Fibroblast of skin of back (primary cell): ENCODE measurements at places on chromosomes 16 and 17.

DNA sequence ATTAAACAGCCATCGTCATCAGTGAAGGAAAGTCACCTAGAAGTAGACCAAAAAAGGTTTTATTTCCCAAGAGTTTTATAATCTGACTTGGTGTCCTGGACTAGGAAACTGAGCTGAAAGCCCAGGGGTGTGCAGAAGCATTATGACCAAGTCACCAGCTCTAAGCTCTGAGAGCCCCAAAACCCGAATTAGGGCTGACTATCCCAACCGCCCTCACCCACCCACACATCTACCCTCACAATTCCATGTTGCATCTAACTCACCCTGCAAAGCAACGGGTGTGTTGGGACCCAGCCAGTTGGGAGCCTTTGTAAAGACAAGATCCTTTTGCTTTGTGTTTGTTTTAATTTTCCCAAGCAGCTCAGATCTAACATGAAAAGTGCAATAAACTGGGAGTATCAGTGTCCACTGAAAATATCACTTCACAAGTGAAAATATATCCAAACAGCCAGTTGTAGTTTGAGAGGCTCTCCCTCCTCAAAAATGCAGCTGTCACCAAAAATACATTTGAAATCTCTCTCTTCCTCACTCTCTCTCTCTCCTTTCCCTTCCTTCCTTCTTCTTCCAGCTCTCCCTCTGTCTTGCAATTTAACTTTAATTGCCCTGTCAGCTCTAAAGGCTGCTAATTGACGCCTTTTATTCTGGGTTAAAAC, 16.2 kb upstream of the NOG start:
- DNase-seq, result no peak

GRCh38 chr16:28838558-28838918, 7.6 kb downstream of the TUFM start:
- no peak for DNase-seq

- peak; percentile 59 for DNase-seq
Measured at GRCh38 chr16:12819126-12820117, 15.7 kb upstream of the CPPED1 start.

GRCh38 chr17:2071455-2072281, 16.8 kb downstream of the HIC1 start:
- DNase-seq, result peak; percentile 68

GRCh38 chr17:27276653-27277156, 17.2 kb upstream of the WSB1 start:
- no peak for DNase-seq

DNA sequence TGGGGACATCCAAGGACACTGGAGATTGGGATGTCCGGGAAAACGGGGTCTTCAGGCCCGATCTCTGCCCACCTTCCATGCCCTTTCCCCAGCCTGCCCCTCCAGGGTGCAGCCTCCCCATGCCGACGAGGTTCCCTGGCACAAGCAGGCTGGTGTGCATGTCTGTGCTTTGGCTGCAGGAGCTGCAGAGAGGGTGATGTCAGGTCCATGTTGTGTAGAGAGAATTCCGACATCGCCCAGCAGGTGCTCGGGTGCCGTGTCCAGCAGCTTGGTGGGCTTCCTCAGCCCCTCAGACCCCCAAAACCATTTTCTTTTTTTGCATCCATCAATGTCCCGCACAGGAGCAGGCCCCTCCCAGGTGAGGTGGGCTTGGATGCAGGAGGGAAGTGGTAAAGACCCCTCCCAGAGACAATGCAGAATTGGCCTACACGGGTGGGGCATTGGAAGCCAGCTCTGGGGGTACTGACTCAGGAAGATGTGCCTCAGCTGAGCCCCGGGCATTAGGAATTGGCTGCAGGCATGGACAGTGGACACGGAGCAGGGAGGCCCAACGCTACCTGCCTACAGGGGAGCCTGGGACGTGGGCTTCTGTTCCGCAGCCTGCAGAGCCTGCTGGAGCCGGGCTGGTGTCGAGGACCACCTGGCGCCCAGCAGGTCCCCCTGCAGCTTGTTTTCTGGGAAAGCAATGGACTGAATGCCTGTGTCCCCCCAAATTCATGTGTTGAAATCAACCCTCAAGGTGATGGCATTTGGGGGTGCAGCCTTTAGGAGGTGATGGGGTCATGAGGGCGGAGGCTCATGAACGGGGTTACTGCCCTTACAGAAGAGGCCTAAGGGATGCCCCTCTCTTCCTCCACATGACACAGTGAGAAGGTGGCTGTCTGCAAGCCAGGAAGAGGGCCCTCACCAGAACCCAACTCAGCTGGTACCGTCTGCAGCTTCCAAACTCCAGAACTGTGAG, 97.5 kb downstream of the METRNL start:
- no peak for DNase-seq

DNA sequence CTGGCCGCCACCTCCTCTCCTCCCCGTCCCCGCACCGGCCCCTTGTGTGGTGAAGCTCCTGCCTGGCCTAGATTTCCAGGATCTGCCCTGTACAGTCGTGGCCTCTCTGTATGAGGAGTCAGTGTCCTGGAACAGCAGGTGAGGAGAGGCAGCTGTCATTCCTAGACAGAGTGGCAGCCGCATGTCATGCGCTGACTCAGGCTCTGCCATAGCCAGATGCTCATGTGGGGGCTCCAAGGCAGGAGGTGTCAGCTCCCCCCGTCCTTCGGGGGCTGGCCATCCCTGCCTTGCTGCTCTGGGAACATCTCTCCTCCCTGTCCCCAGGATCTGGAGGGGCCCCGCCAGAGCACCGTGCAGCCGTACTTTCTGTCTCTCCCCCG, 60.4 kb downstream of the BAIAP2 start:
- DNase-seq, result no peak

DNA sequence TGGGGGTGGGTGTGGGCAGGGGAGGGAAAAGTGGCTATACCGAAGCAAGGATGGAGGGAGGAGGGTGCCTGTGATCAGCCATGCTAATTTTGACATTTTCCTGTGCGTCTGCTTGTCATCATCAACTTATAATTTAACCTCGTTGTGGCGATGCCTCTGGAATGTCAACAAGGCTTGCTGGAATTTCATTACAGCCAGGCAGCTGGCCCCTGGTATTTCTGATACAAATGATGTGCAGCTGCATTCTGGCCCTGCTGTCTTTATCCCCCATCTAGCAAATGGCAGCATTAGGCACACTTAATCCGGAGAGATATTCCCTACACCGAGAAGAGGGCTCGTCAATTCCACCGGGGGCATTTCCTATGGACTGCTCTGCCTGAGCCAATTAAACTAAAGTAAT, 278.3 kb upstream of the CCL2 start:
- DNase-seq, result no peak

GRCh38 chr16:20937736-20938135, 37.2 kb downstream of the LYRM1 start:
- no peak for DNase-seq

GRCh38 chr16:58832386-58832895, 98.3 kb upstream of the GOT2 start:
- peak; percentile 13 for DNase-seq

DNA sequence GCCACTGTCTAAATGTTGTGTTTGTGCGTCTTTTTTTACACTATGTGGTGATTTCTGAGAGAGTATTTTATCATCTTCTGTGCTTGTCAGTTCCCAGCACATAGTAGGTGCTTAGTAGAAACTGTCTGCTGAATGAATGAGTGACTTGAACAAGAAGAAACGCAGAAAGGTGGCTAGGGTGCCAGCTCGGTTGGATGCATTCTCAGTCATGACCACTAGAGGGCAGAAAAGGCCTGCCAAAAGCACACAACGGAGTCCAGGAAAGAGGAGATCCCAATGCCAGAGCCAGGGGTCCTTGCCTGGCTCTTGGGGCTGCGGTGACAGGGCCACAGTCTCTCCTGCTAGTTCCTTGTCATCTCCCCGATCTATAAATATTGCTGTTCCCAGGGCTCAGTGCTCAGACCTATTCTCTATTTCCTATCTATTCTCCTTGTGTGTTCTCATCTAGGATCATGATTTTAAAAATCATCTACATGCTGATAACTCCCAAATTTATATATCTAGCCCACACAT, 57.3 kb upstream of the CCL1 start:
- peak; percentile 46 for DNase-seq

DNA sequence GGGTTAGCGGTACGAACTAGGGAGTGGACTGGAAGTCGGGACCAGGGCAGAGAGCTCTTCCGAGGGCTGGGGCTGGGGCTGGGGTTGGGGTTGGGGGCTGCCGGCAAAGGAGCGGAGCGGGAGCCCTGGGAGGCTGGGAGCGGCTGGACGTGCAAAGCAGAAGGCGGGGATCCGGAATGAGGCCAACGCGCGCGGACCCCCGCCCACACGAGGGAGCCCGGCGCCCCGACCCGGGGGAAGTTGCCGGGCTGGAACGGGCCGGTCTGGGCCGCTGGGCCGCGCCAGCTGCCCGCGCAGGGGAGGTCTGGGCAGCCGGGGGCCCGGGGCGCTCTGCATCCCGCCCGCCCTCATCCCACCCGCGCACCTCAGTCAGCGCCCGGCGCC, 323 bp downstream of the ST3GAL2 start:
- no peak for DNase-seq

DNA sequence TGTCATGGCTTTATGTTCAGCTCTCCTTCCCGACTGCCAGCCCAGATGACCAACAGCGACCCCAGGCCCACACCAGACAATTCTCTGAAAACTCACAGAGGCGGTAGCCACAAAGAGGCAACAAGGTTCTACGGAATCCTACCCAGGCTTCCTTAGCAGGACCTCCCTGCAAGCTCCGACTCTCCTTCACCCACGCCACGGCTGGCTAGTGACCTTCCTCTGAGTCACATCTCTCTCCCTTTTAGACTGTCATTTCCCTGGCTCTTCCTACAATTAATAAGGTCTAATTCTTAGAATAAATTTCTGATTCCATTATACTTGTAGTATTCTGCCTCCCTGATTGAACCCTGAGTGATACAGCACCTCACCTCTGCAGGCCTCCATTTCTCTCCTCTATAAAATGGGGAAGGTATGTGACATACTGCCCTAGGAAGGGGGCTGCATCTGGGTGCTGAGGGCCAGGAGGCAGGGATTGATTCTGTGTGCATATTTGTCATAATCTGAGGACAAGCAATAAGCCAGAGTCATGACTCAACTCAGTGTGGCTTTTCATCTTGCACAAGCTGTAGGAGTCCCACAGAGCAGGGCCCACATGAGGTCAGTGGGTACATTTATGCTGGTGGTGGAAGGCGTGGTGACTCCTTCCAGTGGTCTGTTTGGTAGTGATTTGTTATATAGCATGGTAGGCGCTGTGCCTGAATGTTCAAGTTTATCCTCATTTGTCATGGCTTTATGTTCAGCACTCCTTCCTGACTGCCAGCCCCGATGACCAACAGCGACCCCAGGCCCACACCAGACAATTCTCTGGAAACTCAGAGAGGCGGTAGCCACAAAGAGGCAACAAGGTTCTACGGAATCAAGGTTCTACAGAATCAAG, 46.2 kb downstream of the SMPD3 start:
- peak; percentile 80 for DNase-seq

DNA sequence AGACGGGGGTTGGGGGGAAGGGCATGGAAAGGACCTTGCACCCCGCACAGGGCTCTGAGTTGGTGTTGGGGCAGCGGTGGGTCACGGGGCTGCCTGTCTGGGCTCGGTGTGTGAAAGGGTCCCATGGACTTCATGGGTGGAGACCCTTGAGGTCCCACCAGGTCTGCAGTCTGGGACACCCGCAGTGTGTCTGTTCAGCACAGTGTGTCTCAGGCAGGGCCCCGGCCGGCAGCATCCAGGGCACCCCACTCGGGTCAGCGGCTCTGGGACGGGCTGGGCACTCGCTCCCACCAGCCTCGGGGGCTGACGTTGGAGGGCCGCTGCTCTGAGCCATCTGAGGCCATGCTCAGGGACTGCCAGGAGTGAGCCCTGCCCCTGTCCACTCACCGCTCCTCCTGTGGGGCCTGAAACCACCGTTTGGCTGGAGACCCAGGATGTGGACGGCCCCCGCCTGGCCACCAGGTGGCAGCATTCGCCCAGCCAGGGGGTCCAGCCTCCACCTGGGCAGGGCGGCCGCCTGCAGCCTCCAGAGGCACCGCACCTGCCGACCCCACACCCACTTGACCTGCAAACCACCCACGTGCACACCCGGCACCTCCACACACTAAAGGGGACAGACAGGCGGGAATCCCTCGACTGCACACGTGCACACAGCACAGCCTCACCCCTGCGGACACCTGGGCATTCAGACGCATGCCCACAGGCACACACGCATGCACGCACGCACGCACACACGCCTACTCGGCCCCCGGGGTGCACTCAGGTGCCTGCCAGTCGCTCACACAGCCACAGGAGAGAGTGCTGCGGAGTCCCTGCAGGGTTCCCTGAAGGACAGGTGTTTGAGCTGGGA, 10.1 kb upstream of the ZFPM1 start:
- peak; percentile 66 for DNase-seq

DNA sequence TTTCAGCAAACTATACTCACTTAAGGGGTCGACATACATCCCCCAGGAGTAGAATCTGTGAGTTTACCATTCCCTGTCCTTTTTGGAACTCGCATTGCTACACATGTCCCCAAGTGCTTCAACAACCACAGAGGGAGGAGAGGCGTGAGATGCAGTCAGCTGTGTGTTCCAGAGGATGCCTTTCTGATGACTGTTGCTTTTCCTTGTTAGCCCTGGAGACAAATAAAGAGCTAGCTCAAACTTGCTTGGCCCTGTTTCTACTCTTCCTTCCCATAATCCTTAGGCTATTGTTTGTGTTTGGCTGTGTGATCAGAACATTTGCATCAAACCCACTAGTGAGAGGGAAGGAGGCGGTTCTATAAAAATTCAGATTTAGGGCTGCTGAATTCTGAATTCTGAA, 264.0 kb downstream of the ENGASE start:
- peak; percentile 27 for DNase-seq

DNA sequence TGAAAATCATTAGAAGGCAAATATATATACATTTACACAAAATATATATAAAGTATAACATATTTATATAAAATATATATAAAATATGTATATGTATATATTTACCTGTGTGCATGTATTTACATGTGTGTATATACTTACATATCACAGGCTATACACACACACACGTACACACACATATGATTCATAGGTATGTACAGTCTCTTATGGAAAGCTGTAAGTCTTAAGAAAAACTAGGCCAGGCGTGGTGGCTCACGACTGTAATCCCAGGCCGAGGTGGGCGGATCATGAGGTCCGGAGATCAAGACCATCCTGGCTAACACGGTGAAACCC, 14.7 kb downstream of the TOM1L2 start:
- no peak for DNase-seq

GRCh38 chr17:76797241-76797840, 59.4 kb downstream of the MFSD11 start:
- no peak for DNase-seq

GRCh38 chr17:20083156-20083859, 74.1 kb downstream of the SPECC1 start:
- DNase-seq, result no peak

- no peak for DNase-seq
Measured at GRCh38 chr16:1942047-1942809, 771 bp downstream of the MSRB1 start.

- no peak for DNase-seq
Measured at GRCh38 chr17:17661134-17661533, 20.1 kb upstream of the RAI1 start.

DNA sequence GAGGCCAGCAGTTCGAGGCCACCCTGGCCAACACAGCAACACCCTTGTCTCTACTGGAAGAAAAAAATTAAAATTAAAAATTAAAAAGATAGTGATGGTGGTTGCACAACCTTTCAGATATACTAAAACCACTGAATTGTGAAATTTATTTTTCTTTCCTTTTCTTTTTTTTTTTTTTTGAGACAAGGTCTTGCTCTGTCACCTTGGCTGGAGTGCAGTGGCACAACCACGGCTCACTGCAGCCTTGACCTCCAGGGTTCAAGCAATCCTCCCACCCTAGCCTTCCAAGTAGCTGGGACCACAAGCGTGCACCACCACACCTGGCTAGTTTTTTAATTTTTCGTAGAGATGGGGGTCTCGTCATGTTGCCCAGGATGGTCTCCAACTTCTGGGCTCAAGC, 254.4 kb downstream of the SLC39A11 start:
- DNase-seq, result no peak
